AG20443 (cell line): ENCODE measurements at places on chromosomes 7 and 10.
A peak's percentile ranks its signal among the peaks of the same experiment; 100 is the strongest.

- peak; percentile 56 for DNase-seq
These were observed 393.1 kb downstream of the TNS3 start for GRCh38 chr7:47188653-47189315.

DNA sequence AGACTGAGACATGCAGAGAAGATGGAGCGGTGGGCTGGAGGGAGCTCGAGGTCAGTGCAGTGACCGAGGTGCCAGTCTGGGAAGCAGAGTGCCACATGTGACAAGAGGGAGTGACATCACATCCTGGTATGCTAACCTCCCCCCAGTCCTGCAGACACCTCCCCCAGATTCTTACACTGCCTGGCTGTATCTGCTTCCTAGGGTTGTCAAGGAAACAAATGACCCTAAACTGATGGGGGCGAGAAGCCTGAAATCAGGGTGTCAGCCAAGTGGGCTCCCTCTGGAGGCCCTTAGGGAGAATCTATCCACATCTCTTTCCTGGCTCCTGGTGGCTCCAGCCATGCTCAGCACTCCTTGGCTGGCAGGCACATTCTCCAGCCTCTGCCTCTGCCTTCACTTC lies 316.1 kb upstream of the ZMIZ1 start:
- DNase-seq = no peak

DNA sequence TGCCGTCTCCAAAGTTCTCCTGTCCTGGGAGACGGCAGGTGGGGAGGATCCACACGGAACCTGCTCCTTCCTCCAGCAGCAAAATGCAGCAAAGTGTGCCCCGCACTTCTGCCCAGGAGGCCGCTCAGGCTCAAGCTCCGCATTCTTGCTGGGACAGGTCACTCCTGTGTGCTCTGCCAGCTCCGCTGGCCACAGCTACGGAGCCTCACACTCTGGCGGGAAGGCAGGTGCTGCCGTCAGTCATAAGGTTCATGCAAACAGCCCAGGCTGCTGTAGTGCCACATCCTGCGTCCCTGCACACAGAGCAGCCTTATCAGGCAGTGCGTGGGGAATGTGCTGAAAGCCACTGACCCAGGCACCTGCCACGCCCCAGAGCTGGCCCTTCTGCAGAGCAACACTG lies 22.4 kb downstream of the ADGRA1 start:
- no peak for DNase-seq

DNA sequence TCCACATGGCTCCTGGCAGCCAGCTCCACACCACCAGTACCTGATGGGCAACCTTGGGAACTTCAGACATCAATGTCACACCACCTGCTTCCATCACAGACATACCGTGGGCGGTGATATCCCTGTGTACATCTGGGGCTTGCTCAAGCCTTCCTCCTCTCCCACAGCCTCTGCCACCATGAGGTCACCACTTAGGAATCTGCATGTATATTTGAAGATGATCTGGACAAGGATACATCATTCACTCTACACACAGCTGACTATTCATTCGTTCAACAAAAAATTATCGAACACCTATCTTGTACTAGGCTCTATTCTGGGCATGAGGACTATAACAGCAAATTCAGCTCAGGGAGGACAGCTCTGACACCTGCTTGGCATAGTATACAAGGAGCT lies 6.8 kb downstream of the DLG5 start:
- DNase-seq = no peak

DNA sequence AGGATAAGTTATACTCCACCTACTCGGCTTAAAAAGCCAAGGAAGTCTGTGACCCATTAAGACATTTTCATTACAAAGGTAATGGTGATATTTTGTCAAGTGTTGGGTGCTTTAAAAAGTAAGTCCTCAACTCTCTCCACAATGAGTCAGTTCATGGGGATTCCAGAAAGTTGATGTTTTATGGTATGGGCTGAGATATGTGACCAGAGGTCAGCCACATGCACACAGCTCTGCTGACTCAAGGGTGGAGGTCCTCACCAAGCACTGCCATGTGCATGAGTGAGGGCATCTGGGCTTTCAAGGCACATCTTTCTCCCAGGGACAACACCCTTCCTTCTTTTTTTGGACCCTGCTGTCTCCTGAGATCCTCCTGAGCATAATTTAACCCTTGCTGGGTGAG lies 292.9 kb downstream of the PTEN start:
- no peak for DNase-seq

- no peak for DNase-seq
These were observed 85.4 kb downstream of the RNF32 start for GRCh38 chr7:156725936-156726335.

GRCh38 chr10:132624061-132624846 lies 86.7 kb downstream of the INPP5A start:
- DNase-seq = no peak

GRCh38 chr7:27153526-27153925 lies 1.1 kb upstream of the HOXA3 start:
- DNase-seq = no peak

DNA sequence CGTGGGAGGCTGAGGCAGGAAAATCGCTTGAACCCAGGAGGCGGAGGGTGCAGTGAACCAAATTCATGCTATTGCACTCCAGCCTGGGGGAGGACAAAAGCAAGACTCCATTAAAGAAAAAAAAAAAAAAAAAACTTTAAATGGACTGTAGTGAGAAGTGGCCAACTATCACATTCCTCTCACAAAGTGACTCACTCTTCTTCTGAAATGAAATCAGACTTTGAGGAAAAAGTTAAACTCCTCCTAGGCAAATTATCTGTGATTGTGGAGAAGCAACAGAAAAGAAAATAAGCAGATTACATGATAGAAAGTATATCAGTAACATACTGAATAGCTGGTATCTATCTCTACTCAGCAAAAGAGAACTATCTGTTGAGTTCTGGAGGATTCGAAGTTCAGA lies 234.3 kb upstream of the PHF14 start:
- DNase-seq = no peak

DNA sequence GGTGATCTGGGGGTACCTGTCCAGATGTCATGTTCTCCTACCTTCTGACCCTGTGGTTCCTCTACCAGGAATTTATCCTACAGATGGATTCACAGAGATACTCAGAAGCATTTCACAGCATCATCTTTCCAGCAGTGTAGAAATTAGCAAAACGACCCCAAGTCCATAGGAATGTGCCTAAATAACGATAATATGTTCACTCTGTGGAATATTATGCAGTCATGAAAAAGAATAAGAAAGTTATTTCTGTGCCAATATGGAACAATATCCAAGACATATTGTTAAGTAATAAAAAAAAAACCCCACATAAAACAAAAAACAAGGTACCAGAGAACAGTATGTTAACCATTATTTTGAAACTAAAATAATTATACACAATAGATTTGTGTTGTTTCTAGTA lies 123.8 kb upstream of the SDK1 start:
- DNase-seq = no peak

GRCh38 chr10:95547791-95548435 lies 13.3 kb downstream of the SORBS1 start:
- DNase-seq = no peak

DNA sequence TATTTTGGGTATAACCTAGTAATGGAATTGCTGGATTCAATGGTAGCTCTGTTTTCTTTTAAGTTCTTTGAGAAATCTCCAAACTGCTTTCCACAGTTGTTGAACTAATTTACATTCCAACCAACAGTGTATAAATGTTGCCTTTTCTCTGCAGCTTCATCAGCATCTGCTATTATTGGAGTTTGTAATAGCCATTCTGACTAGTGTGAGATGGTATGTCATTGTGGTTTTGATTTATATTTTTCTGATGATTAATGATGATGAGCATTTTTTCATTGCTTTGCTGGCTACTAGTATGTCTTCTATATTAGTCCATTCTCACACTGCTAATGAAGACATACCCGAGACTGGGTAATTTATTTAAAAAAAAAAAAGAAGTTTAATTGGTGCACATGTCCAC lies 248.6 kb upstream of the MAGI2 start:
- DNase-seq = no peak

GRCh38 chr7:23618241-23618640 lies 21.1 kb downstream of the CCDC126 start:
- no peak for DNase-seq

DNA sequence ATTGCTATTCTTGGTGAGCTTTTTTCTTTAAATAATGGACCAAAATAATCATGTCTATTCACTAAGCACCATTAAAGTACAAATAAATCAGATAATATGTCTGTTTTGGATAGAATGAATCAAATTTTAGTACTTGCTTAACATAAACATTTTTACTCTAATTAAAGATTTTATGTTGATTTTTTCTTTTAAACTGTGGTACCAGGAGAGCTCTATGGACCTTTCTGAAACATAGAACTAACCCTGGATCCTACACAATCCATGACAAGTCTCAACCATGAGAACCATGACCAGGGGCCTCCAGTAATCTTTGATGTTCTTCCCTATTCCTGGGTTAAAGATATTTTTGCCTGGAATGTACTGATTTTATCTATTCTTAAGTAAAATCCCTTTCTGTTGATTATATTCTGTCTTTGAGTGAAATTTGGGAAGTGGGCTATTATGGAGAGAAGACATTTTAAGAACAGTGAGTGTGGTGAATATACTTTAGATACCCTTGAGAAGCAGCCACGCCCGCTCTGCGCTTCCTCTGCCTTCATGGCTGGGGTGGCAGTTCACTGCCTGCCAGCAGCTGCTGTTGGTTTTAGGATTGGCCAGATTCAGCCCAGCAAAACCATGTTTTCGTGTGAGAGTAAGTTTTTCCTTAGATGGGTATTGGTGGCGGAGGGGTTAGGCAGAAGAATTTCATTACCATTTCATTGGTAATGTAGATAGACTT lies 42.2 kb upstream of the BHLHA15 start:
- DNase-seq = no peak

DNA sequence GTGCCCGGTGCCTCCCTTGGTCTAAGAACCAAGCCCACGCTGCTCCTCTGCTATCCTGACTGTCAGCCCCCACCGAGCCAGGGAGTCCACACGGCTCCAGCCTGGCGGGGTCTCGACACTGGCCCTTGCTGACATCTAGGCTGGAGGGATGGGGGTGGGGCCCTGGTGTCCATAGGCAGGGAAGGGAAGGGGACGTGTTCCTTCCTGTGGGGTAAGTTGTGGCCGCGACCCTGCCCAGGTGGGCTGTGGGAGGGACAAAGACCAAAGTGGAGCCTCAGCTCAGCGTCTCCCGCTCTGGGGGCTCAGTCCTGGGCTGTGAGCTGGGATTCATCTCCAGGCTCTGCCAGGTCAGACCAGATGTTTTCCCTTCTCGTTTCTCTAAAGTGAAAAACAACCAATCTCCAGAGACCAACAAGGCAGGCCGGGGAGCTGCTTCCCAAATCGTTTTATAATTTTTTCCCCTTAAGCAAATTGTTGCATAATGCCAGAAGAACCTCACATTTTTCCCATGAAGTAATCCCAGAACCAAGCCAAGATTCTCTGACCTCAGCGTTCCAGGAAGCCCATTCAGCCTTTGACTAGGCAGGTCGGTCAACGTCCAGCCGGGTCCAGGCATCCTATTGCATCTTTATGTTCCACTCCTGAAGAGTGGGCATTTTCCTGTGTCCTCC lies 101.2 kb downstream of the RGS10 start:
- DNase-seq = peak; percentile 89

DNA sequence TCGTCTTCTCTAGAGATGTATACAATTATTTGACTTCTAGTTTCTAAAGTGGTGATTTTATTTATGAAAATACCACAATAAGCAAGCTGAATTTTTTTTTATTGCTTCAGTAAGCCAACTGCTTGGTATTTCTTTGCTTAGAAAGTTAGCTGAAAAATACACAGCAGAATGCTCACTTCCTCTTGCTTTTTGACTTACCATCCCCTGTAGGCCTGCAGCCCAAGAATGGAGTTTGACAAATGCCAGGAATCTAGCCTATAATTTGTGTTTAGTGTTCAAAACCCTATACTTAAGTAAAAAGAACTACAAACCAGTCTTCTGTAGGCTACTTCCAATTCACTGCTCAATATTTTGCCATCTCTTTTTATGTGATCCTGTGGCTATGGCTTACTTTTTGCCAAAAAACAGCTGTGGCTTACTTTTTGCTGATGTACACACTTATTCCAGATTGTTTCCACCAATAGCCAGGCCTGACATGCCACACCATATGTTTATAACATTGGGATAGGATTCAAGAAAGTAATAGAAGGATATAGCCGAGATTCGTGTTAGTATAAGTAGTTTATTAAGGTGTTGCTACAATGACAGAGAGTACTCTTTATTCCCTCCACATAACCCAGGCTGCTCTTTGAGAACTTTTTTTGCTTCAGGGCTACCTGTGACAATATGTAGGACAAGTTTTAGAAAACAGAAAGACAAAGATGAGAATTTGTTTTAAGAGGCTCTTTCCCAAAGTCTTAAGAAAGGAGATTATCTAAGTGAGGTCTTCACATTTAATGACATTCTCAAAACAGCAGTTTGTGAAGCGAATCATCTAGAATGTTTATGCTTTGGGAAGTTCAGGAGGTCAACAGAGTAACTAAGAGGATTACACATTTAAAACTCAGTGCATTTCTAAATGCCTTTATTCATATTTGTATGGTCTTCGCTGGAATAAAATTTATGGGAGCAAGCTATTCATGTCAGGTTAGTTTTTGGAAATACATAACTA lies 263.9 kb upstream of the FZD1 start:
- DNase-seq = peak; percentile 18

DNA sequence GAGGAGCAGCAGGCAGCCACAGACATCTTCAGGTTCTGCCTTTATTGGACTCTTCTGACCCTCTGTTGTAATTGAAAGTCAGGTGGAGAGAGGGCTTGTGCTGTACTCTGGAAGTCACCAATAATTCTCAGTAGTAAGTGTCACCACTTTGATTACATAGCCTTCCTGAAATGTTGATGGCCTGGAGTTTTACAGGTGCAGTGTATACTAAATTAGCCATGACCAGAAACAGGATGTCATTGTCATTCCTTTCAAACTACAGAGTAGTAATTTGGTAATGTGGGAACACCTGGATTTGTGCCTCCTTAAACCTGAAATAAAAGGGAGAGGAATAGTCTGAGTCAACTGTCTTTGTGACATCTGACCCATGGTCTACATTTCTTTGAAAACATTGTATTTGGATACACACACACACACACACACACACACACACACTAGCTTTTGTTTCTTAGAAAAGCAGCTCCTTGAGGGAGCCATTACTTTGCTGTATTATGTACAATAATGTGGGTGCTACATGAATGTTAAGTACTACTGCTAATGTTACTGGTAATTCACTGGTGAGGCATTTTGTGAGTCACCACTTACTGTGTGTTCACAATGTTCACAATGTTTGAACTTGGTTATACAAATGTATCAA lies 19.6 kb downstream of the ARL4A start:
- DNase-seq = no peak

DNA sequence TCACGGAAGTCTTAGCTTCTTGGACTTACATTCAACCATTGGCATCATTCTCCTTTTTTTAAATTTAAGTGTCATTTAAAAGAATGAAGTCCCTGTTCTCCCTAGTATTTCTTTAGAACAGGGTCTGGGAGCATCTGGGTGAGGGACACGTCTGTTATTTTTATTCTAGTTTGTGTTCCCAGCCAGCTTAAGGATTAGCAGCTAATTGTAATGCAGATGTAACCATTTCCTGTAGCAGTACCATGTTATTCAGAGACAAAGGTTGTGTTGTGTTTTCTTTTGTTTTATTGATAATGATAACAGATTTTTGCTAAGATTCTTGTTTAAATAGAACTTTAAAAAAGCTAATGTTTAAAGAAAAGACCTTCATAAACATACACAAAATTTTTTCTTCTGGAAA lies 34.3 kb downstream of the BMS1 start:
- no peak for DNase-seq

- peak; percentile 90 for DNase-seq
These were observed 23.3 kb downstream of the MYOF start for GRCh38 chr10:93458821-93459257.

GRCh38 chr10:49324711-49325110 lies 25.7 kb downstream of the C10orf71 start:
- no peak for DNase-seq
